Skin of body (tissue), 3 donors: ENCODE measurements at places on chromosomes 11 and 22. TPM values are rescaled to one million over a fixed set of nuclear protein-coding genes. Genes with fewer than 3 reads are reported as not detected.

Gene DDI1
- not detected for total RNA-seq

Gene CECR2
- total RNA-seq, result 2.8 TPM

Gene GDPD4
- total RNA-seq, result 0.39 TPM

Gene GGTLC2
- not detected for total RNA-seq

DNA sequence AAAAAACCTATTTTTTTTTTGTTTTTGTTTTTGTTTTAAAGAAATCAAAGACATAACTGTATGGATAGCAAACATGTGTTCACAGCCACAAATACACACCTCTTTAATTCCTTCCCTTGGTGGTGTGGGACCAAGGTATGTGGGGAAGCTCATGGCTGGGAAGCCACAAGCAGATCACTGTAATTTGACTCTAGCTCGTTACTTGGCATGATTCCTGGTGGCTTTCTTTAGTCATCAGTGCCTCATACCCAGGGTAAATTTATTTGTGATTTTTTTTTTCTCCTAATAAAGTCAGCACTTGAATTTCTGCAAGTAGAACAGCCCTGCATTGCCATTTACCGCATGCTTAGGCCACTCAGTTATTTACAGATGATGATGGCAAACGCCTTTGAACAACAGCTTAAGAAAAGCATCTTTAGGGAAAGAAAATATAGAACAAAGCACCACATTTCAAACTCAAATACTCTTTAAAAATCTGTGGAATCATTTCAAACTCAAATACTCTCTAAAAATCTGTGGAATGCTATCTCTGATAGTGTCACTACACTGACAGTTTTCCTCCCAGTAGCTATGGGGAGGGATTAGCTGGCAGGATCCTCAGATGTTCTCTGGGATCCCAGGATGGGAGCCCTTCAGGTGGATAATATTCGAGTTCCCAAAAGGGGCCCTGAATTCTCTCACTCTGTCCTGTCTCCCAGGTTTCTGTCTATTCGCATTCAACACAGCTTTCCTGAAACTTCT is 687.2 kb downstream of the OPCML start:
- no peak for DNase-seq

GRCh38 chr22:49048591-49048990 is 779.1 kb downstream of the BRD1 start:
- no peak for DNase-seq

- DNase-seq, result no peak
These were observed 167.0 kb upstream of the E2F8 start for GRCh38 chr11:19407677-19408270.

DNA sequence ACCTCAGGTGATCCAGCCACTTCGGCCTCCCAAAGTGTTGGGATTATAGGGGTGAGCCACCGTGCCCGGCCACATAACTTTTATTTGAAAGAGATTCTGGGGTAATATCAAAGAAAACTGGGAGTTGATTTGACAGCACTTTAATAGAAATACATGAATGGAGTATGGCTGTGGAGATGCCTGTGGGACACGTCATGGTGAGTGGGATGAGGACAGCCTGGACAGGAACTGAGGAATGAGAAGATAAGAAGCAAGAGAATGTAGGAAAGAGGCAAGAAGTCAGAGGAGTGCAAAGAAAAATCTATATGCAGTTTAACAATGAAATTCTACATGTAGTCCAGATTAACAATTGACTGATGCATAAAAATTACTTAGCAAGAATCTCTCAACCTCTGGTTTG is 31.0 kb downstream of the SLC22A6 start:
- DNase-seq, result no peak

- DNase-seq, result no peak
These were observed 67.5 kb downstream of the DDX10 start for GRCh38 chr11:108732395-108732794.

GRCh38 chr11:118418766-118419165 is 17.4 kb downstream of the ATP5MG start:
- DNase-seq, result no peak
